ENCODE measurements at places on chromosomes 7 and 10.

DNA sequence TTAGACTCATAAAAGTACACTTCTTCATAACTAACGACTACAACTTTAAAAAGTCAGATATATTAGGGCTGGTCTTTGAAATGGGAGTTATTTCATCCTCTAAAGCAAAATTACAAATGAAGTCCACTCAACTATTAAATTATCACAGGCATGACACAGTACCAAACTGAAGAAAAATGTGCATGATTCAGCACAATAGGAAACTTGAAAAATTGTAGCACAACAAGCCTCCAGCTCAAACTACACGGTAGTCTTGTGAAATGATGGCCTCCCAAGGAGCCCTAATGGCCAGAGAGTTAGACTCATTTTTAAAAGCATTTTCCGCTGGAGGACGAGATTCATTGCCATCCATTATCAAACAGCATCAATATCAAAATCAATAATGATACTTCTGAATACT lies 76.4 kb downstream of the MAGI2 start:
- DNase-seq: no peak

GRCh38 chr7:50793120-50793946 lies 10.6 kb upstream of the GRB10 start:
- DNase-seq: no peak

- peak; percentile 35 for DNase-seq
These were observed 17.2 kb upstream of the UBE2H start for GRCh38 chr7:129969881-129970446.

DNA sequence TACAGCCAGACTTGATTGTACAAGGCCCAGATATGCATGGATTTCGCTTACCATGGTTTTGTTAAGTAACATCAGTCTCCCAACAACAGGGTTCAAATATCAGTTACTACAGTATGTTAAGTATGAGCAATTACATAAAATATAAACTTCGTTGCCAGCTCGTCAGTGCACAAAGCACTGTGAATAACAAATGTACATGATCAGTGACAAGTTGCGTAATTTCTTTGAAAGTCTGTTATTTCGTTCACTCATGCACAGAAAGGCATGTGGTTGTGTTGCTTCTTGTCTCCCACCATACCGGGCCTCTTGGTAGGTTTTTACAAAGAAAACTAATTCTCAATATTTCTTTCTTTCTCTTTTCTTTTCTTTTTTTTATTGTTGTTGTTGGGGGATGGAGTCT lies 12.5 kb upstream of the ZNF487 start:
- DNase-seq: no peak

GRCh38 chr10:119670717-119671116 lies 19.5 kb downstream of the BAG3 start:
- DNase-seq: no peak

DNA sequence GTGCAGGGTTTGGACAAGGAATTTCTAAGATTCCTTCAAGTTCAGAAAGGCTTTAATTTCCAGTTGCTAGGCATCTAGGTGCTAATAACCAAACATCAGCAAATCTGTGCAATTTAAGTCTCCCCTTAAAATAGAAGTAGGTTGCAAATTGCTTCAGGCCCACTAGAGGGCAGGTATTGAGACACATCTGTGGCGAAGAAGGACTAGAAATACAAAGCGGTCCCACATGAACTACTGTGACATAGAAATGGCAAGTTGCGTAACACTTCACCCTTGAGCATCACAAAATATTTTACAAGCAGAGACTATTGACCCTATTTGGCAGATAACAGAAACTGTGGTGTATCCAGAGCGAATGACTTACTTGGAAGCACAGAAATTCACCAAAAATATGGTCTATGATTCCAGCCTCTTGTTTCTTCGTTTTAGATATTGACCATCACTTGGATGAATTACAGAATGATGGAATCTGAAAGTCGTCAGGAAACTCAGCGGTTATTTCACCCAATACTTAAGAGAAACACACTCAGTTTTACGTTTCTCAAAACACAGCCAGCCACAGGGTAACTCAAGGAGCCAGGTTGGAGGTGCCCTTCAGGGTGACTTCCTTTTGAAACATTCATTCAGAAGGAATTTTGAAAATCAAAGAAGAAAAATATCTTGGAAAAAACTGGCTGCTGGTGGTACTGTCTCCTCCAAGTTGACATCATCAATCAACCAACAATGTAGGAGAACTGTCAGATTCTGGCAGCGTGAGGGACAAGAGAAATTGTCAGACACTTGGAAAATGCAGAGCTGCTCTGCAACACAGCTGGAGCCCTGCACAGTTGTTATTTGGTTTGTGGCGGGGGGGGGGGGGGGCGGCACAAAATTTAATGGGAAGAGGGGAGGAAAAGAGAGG lies 256.3 kb upstream of the MINDY3 start:
- DNase-seq: peak; percentile 2

DNA sequence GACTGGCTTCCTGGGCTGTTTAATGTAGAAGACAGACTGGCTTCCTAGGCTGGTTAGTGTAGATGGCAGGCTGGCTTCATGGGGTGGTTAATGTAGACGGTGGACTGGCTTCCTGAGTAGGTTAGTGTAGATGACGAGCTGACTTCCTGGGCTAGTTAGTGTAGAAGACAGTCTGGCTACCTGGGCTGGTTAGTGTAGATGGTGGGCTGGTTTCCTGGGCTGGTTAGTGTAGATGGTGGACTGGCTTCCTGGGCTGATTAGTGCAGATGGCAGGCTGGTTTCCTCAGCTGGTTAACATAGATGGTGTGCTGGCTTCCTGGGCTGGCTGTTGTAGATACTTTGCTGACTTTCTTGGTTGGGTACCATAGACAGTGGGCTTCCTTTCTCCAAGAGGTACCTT lies 122.9 kb upstream of the PPP2R2D start:
- DNase-seq: no peak

GRCh38 chr7:7687800-7688199 lies 30.6 kb downstream of the RPA3 start:
- DNase-seq: no peak

GRCh38 chr7:6435486-6436384 lies 12.0 kb downstream of the DAGLB start:
- DNase-seq: peak; percentile 80

- DNase-seq: no peak
These were observed 62.1 kb downstream of the ZMIZ1 start for GRCh38 chr10:79130846-79131245.
